ENCODE measurements at places on chromosomes 7 and 10. TPM values are rescaled to one million over a fixed set of nuclear protein-coding genes. Genes with fewer than 3 reads are reported as not detected.

DNA sequence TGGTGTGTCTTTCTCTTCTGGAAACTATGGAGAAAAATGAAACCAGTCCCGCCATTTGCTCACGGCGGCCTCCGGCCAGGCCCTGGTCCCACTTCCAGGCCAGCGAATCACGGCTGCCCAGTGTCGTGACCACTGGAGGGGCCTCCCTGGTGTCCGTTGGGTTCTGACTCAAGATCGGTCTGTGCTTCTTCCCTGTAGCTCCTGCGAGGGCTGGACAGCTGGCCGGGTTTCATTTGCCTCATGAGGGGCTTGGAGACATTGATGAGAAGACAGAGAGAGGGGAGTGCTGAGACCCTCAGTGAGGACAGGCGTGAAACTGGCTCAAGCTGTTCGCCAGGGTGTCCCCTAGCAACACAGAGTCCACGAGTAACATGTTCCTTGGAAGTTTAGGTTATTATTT is 108.6 kb downstream of the ADARB2 start:
- DNase-seq: no peak

- no peak for DNase-seq
Observed at GRCh38 chr7:1078985-1079384, 8.9 kb upstream of the GPER1 start.

GRCh38 chr10:33129141-33129995 is 171.3 kb upstream of the ITGB1 start:
- no peak for DNase-seq

DNA sequence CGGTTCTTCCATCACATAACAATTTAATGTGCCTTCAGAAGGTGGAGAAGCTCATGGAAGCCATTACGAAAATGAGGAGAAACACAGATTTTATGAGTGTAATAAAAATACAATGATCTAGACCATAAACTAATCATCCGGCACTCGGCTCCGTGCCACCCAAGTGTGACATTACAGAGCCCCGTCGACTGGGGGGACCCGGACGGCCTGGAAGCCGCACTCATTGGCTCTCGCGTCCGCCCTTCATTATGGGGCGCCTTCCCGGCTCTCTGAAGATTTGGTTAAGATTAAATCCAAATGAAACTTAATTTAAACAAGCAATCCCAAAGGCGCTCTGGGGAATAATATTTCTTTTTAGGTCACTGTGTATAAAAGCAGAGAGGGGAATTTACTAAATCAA is 242.6 kb downstream of the DNAJB6 start:
- DNase-seq: no peak

Gene MYL10
- not detected for total RNA-seq

Gene LIPA
- total RNA-seq: 36.4 TPM

Gene EBF3
- total RNA-seq: 185 TPM

Measured in cerebellum (tissue), 4 donors.